ENCODE measurements at places on chromosomes 16 and 17. TPM values are rescaled to one million over a fixed set of nuclear protein-coding genes. Genes with fewer than 3 reads are reported as not detected.
A peak's percentile ranks its signal among the peaks of the same experiment; 100 is the strongest.

Gene HLF
- total RNA-seq: not detected

Gene TSPOAP1
- 0.86 TPM for total RNA-seq

Gene RNF222
- not detected for total RNA-seq

Gene SLC38A8
- total RNA-seq: not detected

Gene OTOP3
- total RNA-seq: not detected

Gene ATPAF2
- total RNA-seq: 15.5 TPM

Gene ELOB
- total RNA-seq: 227 TPM

Gene SLC35G6
- not detected for total RNA-seq

Gene MPO
- not detected for total RNA-seq

Gene TIMP2
- 157 TPM for total RNA-seq

Gene MYH3
- 0.43 TPM for total RNA-seq

Gene KRT16
- not detected for total RNA-seq

Gene NPIPB9
- total RNA-seq: 3.9 TPM

Gene CPHXL2
- total RNA-seq: not detected

- DNase-seq: no peak
Measured at GRCh38 chr17:61846088-61846487, 17.2 kb downstream of the BRIP1 start.

DNA sequence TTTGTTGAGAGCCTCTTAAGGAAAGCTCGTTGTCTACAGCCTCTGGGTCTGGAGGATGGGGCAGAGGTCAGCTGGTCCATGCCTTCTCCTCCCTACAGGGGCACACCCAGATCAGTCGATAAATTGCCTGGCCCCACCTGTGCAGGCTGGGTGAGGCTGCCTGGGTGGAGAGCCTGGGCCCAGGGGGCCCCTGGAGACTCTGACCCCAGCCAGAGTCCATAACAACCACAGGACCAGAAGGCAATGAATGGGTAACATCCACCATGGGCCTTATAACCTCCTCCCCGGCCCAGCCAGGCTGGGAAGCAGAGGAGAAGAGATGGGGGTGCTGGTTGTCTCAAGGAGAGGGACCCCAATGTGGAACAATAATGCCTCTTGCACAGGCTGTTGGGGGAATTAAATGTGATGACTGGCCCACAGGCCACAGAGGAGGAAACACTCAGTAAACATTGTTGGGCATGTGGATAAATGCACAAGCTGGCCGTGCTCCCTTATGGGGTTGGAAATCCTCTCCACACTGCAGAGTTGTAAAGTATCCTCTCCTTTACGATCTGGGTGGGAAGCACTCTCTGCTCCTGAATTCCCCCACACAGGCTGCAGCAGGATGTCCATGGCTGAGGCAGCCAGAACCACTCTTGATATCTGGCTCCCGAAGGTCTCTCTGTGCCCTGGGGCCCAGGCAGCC is 56.7 kb upstream of the TOB1 start:
- no peak for DNase-seq

GRCh38 chr17:59856859-59857794 is 35.6 kb downstream of the TUBD1 start:
- no peak for DNase-seq

DNA sequence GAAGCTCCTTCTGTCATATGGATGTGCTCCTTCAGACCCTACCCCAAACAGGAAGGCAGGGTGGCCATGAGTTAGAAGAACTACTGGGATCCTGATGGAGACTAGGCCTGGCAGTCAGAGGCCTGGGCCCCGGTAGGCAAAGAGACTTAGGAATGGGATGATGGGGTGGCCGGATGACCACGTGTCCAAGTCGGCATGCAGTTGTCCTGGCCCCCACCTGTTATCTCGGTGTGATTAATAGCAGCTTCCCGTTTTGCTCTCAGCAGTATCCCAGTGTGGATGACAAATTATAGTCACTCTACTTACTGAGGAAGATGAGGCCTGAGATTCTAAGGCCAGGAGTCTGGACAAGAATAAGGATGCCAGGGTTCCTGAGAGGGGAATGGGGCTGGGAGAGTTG is 1.5 kb downstream of the TNFSF12 start:
- DNase-seq: no peak

DNA sequence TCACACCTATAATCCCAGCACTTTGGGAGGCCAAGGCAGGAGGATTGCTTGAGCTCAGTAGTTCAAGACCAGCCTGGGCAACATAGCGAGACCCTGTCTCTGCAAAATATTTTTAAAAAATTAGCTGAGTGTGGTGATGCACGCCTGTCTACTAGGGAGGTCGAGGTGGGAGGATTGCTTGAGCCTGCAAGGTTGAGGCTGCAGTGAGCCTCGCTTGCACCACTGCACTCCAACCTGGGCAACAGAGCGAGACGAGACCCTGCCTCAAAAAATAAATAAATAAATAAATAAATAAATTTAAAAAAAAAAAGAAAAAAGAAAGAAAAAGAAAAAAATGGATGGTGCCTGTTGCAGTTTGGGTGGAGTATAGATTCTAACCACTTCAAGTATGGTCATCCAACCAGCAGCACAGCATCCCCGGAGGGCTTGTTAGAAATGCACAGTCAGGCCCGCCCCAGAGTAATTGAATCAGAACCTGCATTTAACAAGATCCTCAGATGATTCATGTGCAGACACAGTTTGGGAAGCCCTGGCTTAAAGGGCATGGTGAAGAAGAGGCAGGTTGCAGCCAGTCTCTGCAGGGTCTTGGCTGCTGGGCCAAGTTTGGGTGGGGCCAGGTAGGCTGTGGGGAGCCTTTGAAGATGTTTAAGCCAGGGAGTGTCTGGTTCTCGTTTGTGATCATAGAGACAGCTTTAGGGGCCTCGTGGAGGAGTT is 40.8 kb downstream of the MRC2 start:
- DNase-seq: no peak

DNA sequence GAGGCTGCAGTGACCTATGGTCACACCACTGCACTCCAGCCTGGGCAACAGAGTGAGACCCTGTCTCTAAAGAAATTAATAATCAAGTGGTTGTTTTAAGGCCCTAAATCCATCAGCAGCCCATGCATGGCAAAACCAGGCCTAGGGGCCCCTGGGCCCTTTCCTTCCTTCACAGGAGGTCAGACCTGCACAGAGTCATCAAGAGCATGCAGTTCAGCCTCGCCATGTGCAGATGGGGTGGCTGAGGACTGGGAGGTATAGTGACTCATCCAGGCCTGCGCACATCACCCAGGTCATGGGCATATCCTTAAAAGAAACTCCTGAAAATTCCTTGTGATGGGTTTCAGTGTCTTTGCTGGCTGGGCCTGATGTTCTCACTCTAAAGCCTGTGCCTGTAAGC is 72.4 kb upstream of the AMZ2 start:
- no peak for DNase-seq

- DNase-seq: no peak
Measured at GRCh38 chr17:79933863-79934652, 94.8 kb upstream of the CBX4 start.

DNA sequence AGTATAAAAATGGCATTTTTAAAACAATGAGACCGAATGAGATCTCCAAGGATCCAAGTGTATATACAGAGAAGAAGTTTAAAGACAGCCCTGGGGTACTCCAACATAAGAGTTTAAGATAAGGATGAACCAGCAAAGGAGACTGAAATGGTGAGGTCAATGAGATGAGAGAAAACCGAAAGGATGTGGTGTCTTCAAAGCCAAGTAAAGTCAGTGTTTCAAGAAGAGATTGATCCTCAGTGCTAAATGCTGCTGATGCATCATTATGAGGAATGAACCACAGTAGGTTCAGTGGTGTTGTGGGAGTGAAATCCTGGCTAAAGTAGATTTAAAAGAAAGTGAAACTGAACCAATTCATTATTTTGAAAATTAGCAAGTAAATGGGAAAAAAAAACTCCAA is 38.1 kb upstream of the NLK start:
- no peak for DNase-seq

DNA sequence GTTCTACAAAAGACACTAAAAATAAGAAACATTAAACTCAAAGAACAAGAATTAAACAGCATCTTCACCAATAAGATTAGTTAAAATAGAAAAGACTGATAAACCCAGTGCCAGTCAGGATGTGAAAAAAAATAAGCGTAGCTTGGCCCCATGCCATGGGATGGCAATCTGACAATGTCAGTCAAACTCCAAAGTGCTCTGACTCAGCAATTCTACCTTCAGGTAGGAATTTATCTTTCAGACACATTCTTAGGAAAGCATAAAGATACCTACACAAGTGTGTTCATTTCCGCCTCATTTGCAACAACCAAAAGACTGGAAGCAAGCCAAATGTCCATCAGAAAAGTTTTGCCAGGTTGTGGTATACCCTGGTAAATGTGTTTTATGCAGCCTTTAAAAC is 9.1 kb upstream of the MPO start:
- DNase-seq: no peak

DNA sequence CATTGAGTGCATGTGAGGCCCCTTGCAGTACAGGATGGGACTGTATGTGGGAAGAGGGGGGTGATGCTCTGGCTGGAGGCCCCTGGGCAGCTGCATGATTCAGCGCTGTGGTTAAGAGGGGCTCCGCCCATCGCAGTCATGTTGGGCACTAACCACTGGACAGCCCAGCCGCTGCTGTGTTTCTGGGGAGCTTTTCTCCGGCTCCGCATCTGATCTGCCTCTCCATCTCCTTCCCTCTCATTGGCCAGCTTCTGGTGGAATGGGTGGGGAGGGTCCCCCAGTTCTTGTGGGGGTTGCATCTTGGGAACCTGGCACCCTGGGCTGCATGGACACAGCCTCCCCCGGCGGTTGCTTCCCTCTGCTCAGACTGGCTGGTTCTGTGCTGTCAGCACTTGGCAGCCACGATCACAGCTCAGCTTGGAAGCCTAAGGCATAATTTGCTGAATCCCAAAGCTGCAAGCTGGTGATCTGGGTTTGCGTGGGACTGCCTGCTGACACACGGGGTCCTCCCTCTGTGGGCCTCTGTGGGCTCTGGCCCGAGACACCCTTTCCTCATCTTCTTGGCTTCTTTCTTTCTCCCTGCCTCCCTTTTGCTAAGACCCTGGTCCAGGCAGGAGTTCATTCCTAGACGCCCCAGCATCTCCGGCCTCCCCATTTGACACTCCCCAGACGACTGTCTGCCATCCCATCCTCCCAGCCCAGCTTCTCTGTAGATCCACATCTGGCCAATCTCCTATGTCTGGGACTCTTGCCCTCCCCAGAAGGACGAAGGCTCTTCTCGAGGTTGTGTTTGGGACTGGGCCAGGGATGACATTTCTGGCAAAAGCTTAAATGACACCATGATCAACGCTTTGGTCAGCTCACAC is 168.3 kb downstream of the SEC14L1 start:
- DNase-seq: peak; percentile 89

- DNase-seq: no peak
Measured at GRCh38 chr17:48294020-48294805, 135.8 kb downstream of the SKAP1 start.

DNA sequence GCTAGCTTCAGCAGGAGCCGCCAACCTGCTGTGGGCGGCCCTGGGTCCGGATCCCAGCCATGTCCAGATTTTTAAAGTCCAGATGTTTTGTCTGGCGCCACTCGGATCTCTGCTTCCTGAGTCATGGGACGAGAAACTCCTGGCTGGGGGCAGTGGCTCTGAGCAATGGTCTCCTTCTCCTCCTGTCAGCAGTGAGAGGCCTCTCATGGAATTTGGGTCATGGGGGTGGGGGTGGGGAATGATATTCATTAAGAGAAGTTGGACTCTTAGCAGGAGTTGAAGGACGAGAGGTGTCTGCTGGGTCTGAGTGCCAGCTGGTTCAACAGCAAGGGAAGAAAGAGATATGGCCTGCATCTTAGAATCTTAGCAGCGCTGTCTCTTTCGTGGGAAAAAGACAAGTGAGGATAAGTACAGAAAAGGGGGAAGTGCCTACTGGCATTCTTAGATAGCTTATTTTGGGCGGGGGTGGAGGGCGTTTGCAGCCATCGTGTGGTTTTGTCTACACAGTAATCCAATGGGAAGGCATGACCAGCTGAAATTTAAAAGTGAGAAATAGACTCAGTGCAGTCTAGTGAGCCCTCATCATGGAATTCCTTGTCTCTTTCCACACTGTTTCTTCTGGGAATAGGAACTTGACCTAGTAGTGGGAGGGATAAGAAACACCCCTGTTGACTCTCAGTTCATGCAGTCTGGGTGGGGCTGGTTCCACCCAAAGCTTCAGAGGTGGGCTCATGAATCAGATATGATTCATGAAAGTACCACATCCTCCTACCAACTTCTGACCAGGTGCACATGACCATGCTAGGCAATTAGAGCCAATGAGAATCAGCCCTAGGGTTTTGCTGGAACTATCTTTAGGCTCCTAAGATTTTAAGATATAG is 80.5 kb downstream of the MYH13 start:
- peak; percentile 44 for DNase-seq

- DNase-seq: no peak
Measured at GRCh38 chr17:76843703-76844484, 24.3 kb upstream of the MGAT5B start.

- DNase-seq: no peak
Measured at GRCh38 chr17:2042933-2043332, 1.1 kb downstream of the OVCA2 start.

- no peak for DNase-seq
Measured at GRCh38 chr17:52138752-52139151, 19.8 kb downstream of the CA10 start.

- DNase-seq: peak; percentile 30
Measured at GRCh38 chr17:13635951-13636350, 34.2 kb upstream of the HS3ST3A1 start.

All from fibroblast of villous mesenchyme (primary cell).